ENCODE measurements at places on chromosomes 5 and 9.

GRCh38 chr9:112764837-112765236, 14.3 kb downstream of the SNX30 start:
- DNase-seq: no peak

DNA sequence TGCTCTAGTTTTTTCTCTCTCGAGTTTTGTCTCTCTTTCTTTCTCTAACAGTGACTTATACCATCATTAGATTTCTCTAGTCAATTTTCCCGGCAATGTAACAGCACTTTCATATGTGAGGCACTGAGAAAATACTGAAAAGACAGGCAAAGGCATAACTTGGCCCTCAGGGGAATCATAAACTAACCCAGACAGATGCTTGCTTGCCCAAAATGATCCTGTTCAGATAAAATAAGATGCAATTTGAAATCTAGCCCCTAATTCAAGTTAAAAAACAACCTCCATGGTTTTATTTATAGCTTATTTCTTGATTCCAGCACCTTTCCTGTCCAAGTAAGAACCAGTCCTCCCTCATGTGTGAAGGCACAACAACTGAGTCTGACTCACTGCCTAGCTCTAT, 294.6 kb downstream of the GAS1 start:
- DNase-seq: no peak

DNA sequence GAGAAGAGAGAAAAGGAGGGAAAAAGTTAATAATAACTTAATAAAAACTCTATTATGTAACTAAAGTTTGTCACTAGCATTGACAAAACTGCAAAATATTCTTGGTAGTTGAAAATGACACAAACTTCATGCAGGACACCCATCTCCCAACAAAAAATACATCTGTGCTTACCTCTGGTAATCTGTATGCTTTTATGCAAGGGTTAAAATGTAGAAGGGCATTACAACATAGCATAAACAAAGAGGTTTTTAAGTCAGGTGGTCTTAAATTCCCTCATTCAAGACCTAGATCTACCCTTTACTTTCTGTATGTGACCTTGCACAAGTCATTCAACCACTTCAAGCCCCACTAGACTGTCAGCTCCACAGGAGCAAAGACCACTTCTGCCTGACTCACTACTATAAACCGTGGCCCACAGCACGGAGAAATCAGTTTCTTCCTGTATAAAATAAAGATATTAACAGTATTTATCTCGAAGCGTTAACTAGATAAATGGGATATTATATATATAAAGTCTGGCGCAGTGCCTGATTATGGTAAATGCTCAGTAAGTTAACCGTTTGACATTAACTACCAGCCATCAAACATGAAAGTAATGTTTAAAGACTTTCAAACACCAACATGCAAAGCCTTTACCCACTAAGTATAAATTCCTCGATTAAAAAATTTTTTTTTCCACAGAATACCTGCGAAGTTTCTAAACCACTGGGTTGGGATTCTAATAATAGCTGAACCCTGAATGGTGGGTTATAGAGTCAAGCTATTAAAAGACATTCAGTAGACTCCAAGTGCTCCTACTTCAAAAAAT, 2.0 kb downstream of the FBXL17 start:
- DNase-seq: no peak

DNA sequence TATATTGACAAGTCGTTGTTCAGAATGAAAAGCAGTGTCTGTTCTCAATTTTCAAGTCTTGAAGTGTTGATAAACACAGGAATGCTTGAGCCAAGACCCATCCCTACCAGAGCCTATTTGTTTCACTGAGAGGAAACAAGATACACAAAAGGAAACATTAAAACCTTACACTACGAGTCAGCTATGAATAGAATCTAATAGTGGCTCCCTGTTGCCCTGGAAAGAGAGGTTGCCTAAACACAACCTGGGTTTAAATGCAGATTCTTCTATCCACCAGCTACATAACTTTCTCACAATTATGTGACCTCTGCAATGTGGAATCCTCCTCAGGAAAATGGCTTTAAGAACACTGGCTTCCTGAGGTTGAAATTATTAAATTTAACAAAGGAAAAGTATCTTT, 29.1 kb upstream of the BNC2 start:
- no peak for DNase-seq

DNA sequence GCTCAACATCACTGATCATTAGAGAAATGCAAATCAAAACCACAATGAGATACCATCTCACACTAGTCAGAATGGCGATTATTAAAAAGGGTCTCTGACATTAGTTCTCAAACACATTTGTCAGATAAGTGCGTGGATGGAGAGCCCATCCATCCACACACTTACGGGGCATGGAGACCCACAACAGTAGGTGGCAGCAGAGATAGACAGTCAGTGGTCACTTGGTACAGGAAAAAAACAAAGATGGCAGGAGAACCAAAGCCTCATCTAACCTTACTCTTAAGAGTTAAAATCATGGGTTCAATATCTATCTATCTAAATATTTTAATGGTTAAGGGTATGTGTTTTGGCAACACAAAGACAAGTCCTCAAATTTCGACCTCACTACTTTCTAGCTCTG, 1378.7 kb upstream of the C9orf72 start:
- DNase-seq: no peak

DNA sequence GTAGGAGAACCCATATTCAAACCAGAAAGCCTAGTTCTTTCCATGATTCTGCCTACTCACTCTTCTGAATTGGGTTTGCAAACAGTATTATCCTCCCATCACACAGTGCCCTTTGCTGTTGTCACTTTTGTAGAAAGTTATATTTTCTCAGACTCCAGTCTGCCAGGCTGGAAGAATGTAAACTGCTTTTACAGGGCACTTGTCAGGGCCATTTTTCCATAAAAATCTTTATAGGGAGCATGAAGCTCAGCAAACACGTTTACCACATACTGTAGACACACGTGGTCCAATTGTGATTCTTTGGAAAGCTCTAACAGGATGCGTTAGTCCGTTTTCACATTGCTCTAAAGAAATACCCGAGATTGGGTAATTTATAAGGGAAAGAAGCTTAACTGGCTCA, 204.0 kb downstream of the KCNN2 start:
- no peak for DNase-seq

DNA sequence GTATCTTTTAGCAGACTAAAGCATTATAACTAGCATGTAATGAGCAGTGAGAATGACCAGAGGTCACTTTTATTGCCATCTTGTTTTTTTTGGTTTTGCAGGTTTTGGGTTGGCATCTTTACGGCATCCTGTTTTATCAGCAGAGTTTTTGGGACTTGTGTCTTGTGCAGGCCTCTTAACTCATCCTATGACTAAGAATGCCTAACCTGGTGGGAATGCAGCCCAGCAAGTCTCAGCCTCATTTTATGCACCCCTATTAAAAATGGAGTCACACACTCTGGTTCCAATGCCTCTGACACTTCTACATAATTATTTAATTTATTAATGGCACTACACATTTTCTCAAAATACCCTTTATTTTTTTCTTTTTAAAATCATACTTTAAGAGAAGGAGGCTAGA, 726.5 kb upstream of the RIOK2 start:
- DNase-seq: no peak

- no peak for DNase-seq
These were observed 30.2 kb downstream of the BRINP1 start for GRCh38 chr9:119339056-119339455.

GRCh38 chr5:86735370-86735769, 117.6 kb downstream of the COX7C start:
- DNase-seq: no peak

DNA sequence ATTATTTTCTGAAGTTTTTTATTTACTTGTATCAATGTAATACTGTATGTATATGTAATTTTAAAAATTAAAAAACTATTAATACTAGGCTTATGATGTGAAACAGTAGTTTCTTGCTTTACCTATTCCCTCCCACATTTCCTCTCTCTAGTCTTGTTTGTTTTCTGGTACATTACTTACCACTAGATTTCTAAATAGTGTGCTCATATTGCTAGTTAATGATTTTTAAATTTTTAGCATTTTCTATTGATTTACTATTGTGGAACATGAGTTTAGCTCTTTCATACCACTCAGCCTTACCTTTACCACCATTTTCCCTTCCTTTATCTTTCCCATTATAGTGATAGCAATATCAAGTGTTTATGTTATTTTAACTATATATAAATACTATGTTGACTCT, 39.3 kb downstream of the UBE2R2 start:
- no peak for DNase-seq

DNA sequence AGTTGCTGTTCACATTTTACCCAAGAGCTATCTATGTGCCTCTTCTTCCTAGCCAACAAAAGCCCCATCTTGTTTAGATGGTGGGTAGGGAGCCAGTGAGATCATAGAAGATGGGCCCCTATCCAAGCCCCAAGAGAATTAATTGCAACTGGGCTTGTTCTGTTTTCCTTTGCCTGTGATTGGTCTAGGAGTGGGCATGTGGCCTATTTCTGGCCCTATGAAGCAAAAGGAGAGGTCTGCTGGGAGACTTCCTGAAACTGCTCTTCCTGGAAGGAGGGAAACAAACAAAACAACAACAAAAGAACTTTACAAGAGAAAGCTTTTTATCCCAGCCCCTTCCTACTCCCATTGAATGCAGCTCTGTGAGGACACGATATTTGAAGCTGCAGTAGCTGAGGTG, 32.5 kb upstream of the ALDOB start:
- DNase-seq: no peak

Measured in activated T-helper 1 cell treated with Interleukin-2 at 50 U/mL for 16 hours (primary cell).